ENCODE measurements at places on chromosomes 5 and 9.

- no peak for DNase-seq
Observed at GRCh38 chr5:111511831-111512374, 432 bp downstream of the STARD4 start.

- DNase-seq: no peak
Observed at GRCh38 chr5:97245386-97245785, 62.3 kb upstream of the RIOK2 start.

- no peak for DNase-seq
Observed at GRCh38 chr5:125275725-125276090, 529.3 kb upstream of the ZNF608 start.

DNA sequence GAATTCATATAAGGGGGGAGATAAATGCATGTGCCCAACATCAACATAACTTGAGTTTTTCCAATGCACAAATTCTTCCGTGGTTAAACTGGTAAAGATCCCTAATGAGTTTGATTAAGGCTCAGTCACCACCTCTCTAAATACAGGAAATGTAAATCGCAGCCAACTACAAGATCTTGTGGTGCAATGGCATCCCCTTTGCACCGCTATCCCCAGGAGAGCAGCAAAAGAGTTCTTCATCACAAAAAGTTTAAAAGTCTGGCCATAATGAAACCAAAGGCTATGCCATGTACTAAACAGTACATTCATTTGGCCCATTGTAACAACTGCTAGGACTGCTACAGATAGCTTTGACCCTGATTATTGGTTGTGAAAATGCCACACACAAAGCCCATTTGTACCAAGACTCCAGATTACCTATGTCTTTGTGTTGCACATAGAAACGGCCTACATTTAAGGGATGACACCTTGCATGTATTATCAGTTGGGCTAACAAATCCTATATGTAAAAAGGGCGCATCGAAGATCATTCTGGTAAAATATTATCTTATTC, 44.5 kb downstream of the ZNF608 start:
- no peak for DNase-seq

DNA sequence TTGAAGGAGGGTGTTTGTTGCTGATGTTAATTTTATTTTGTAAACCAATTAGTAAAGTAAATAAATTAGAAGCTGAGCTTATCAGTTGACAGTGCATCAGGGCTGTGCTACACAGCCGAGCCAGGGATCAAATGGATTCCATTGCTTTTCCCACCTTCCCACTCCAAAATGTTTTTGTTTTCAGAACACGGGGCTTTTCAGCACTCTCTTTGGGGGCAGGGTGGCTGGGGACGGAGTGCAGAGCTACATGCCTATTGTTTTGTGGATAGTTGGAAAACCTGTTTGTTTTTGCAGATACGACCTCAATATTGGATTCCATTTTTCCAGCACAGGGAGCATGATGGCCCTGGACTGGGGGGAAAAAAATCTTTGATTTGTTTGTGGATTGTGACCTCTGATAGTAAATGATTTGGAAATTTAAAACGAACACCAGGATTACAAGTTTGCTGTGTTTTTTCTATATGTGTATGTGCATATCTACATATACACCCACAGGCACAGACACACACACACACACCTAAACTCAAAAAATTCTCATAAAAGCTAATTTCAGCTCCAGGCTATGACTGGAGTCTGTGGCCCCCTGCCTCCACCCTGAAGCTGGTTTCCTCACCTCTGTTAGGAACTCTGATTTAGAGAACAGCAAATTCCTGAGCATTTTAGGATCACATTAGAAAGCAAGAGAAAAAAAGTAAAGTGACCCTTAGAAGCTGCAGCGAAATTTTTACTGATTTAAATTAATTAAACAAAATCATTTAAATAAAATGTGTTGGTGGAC, 371.7 kb upstream of the IRX2 start:
- DNase-seq: no peak

- no peak for DNase-seq
Observed at GRCh38 chr9:109941771-109942170, 161.8 kb downstream of the PALM2AKAP2 start.

GRCh38 chr9:97556721-97557605, 55.5 kb downstream of the TMOD1 start:
- no peak for DNase-seq

DNA sequence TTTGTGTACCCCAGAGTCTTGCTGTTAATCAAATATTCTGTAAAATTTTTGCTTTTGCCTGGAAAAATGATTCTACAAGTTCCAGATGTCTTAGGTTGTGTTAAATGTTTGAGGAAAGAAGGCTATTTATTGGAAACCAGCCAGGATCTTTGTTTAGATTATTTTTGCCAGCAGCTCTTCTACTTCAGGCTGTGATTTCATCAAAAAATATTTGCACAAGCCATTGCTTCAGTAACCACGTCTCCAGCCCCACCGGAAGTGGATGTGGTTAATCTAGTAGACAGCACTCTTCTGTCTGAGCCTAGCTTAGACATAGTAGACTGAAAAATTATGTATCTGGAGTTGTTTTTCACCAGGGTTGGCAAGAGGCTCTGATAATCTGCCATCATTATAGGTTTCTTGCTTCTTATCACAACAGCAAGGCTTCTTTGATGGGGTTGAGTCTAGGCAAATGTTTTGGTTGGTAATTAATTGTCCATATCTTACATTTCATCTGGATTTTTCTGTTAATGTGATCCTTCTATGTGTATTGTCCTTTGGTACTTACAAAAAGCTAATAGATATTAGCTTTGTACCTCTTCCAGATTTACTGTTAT, 17.1 kb downstream of the KCTD16 start:
- peak; percentile 84 for DNase-seq

DNA sequence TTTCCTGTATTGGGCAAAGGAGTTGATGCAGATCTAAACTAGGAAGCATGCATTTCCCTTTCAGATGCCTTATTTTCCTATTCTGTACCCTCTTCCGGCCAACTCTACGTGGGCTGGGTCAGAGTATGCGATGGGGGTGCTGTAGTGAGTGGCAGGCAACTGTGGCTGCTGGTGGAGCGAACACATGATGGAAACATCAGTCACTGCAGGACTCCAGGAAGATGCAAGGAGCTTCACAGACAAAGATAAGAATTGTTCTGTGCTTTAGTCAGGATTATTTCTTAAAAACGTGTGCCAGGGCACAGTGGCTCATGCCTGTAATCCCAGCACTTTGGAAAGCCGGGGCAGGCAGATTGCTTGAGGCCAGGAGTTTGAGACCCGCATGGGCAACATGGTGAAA, 75.1 kb downstream of the PSAT1 start:
- no peak for DNase-seq

GRCh38 chr9:72465593-72465984, 55.8 kb upstream of the TMC1 start:
- no peak for DNase-seq

GRCh38 chr5:87560528-87560927, 147.8 kb upstream of the CCNH start:
- no peak for DNase-seq

DNA sequence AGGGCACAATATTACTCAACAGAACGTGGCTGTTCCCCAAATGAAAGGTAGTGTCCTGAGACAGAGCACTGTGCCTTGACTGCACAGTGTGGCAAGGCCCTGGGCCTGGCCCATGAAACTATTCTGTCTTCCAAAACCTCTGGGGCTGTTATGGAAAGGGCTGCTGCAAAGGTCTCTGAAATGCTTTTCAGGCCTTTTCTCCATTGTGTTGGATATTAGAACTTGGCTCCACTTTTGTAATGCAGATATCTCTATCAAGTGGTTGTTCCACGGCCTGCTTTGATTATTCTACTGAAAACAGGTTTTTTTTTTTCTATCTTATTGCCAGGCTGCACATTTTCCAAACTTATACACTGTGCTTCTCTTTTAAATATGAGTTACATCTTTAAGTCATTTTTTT, 777.5 kb upstream of the TYRP1 start:
- no peak for DNase-seq

GRCh38 chr5:74471875-74472274, 168.7 kb downstream of the ENC1 start:
- no peak for DNase-seq

GRCh38 chr9:123796094-123796493, 133.8 kb downstream of the DENND1A start:
- no peak for DNase-seq

DNA sequence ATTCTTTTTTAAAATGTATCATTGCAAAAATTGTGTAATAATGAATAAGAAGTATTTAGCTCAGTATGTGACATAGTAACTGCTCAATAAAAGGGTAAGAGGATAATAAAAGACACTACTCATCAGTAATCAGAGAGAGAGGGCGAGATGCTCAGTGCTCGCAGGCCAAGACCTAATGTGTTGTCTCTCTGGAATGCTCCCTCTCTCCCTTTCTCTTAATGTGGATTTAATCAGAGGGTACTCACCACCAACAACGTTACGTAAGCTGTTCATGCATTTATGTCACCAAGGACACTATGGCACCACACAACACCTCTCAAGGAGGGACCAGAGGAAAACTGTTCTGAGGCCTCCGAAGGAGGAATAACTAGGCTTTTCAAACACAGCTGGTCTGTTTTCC, 42.5 kb downstream of the WHRN start:
- DNase-seq: no peak

- DNase-seq: no peak
Observed at GRCh38 chr9:137972355-137972987, 94.9 kb downstream of the CACNA1B start.

- no peak for DNase-seq
Observed at GRCh38 chr5:3639175-3639574, 43.5 kb downstream of the IRX1 start.

GRCh38 chr5:135991429-135991828, 36.6 kb upstream of the LECT2 start:
- no peak for DNase-seq

- peak; percentile 45 for DNase-seq
Observed at GRCh38 chr9:137049544-137050449, 3.8 kb upstream of the NPDC1 start.

- no peak for DNase-seq
Observed at GRCh38 chr5:83563631-83564030, 92.1 kb downstream of the VCAN start.

DNA sequence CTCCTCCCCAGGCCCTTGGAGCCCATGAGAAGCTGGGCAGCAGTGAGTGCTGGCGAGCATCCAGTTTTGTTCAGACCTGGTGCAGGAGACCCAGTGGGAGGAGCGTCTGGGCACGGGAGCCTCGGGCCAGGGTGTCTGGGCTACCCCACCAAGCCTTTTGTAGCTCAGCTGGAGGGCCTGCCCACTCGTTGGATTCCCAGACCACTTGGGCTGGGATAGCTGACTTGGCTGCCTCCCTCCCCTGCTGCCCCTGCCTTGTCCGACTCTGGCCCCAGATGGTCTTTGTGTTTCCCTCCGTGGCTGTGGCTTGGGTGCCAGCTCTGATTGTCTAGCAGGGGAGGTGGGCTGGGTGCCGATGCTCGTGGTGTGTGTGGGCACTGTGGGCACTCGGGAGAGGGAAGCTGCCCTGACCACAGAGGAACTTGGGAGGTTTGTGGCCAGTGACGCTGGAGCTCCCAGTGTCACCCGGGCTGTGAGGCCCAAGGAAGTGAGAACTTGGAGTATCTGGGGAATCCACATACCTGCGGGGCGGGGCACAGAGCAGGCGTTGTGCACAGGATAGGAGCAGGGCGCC, 47.3 kb downstream of the WNK2 start:
- peak; percentile 33 for DNase-seq

DNA sequence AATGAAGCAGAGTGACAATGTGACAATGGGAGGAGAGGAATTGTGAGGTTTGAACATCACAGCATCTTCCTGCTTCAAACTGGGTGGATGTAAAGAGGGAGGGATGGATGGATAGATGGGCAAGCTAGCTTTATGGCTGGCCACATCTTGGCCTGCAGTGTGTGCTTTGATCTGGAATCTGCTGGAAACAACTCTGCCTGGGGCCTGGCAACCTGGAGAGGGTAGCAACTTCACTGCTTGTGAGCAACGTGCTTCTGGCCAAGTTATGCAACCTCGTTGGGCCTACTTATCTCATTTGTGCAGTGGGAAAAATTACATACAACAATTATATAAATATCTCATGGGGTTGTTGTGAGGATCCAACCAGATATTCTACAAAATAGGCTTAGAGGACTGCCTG, 5.3 kb downstream of the IL9 start:
- DNase-seq: no peak

DNA sequence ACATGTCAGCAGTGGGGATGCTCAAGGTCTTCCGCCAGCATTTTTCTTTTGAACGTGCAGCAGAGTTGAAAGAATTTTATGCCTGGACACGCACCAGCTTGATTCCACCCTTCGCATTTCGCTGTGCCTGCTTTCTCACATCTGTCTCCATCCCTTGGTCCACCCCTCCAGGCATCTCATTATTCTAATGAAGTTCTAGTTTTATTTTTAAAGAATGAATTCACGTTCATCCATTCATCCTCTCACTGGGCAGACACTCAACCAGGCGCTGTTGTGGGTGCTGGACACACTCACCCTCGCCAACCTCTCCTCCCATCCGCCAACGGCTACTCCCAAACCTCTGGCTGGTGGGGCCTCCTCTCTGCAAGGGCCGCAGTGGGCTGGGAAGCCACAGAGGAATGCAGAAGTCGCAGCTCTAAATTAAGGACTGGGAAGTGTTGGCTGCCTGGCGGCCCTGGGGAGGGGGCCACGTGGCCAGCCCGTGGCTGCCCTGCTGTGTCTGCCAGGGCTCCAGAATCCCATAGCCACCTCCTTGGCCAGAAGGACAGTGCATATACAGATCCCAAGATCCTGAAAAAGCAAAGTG, 6.7 kb downstream of the SUSD3 start:
- DNase-seq: no peak

Measured in CD4-positive, alpha-beta T cell treated with Interferon gamma for 1 hour (primary cell).